Osteocyte (in vitro differentiated cells): ENCODE measurements at places on chromosomes 6 and 20. TPM values are rescaled to one million over a fixed set of nuclear protein-coding genes. Genes with fewer than 3 reads are reported as not detected.

SLC52A3 gene
- total RNA-seq = not detected in 2 replicates

MACROD2 gene
- 0.73 and 2.5 TPM in 2 replicates for total RNA-seq

ADGRF1 gene
- total RNA-seq = not detected in 2 replicates

CST1 gene
- total RNA-seq = not detected in 2 replicates

LPA gene
- total RNA-seq = not detected in 2 replicates

BPIFB2 gene
- not detected in 2 replicates for total RNA-seq

- no peak for DNase-seq
- H3K27me3 ChIP-seq = peaks cover 5% of the 10 kb centered on the region
- H3K4me1 ChIP-seq = no peaks in the 10 kb centered on the region
- H3K4me3 ChIP-seq = no peak within 1 kb of the TSS
Measured at GRCh38 chr6:29414588-29414987, at the start of gene OR12D1. Gene OR12D1, plus strand, starts transcription at chr6:29414928.

- H3K4me3 ChIP-seq = peak within 1 kb of the TSS; percentile 99
- no peak for DNase-seq
- H3K27me3 ChIP-seq = no peaks in the 10 kb centered on the region
- peaks cover 6% of the 10 kb centered on the region for H3K36me3 ChIP-seq
- H3K4me1 ChIP-seq = peaks cover 32% of the 10 kb centered on the region
- H3K27ac ChIP-seq = peak within 1 kb of the TSS; percentile 98
Measured at GRCh38 chr6:32151863-32152768, at the start of gene PRRT1. Gene PRRT1, minus strand, starts transcription at chr6:32151939. Its CDS starts 112 bp downstream, at chr6:32151827.

DNA sequence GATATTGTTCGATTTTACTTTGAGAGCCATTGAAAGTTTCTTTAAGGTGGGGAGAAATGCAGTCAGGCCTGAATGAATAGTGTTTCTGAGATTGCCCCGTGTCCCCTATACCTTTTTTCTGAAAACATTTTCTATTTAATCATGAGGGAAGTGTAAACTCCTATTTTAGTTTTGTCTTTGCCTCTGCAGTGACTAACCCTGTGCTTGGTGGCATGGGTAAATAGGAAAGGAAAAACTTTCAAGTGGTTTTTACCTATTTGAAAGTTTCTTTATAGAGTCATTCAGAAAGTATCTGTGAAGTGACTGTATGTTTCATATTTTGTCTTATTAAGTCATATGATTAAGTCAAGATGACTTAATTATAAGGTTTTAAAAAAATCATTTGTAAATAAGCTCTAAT, 14.5 kb downstream of the SNRNP48 start:
- H3K4me1 ChIP-seq = no peaks in the 10 kb centered on the region
- no peak overlapping the region for H3K27ac ChIP-seq
- no peaks in the 10 kb centered on the region for H3K27me3 ChIP-seq
- H3K4me3 ChIP-seq = no peak overlapping the region

DNA sequence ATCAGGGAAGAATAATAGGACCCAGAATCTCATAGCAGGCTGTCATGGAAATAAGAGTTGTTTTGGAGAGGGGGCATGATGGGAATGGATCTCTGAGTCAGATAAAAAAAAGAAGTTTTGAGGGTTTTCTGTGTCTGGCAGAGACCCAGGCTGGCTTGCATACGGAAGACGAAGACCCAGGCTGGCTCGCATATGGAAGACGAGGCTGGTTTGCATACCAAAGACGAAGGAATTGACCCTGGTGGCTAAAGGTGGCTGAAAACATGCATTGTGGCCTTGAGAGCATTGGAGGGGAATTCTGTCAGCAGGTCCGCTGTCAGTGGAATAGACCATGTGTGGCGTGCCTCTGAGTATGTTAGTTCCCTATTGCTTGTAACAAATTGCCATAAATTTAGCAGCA, 335.1 kb downstream of the BTBD3 start:
- H3K4me3 ChIP-seq = no peak overlapping the region
- no peak for DNase-seq
- H3K4me1 ChIP-seq = no peaks in the 10 kb centered on the region

- H3K36me3 ChIP-seq = peaks cover 1% of the 10 kb centered on the region
- no peaks in the 10 kb centered on the region for H3K27me3 ChIP-seq
- no peak for DNase-seq
- no peak overlapping the region for H3K27ac ChIP-seq
- no peaks in the 10 kb centered on the region for H3K4me1 ChIP-seq
Measured at GRCh38 chr6:161204866-161205557, 68.8 kb downstream of the AGPAT4 start.

DNA sequence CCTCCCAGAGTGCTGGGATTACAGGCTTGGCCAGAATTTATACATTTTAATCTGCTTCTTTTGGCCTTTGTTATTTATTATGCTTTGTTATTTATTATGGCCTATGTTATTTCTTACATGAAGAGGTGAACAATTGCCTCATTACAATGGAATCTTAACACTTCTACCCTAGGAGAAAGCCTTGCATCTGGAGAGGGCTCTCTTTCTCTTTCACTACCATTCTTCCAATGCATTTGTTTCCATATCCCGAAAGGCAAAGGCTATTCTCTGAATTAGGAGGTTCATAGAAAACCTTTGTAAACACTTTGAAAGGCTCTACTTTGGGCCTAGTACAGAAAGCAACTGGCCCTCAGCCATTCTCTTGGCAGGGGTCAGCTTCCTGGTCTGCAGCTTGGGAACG, 19.9 kb upstream of the DEK start:
- H3K4me1 ChIP-seq = peaks cover 16% of the 10 kb centered on the region
- no peak overlapping the region for H3K27ac ChIP-seq
- peaks cover 7% of the 10 kb centered on the region for H3K27me3 ChIP-seq
- DNase-seq = no peak

DNA sequence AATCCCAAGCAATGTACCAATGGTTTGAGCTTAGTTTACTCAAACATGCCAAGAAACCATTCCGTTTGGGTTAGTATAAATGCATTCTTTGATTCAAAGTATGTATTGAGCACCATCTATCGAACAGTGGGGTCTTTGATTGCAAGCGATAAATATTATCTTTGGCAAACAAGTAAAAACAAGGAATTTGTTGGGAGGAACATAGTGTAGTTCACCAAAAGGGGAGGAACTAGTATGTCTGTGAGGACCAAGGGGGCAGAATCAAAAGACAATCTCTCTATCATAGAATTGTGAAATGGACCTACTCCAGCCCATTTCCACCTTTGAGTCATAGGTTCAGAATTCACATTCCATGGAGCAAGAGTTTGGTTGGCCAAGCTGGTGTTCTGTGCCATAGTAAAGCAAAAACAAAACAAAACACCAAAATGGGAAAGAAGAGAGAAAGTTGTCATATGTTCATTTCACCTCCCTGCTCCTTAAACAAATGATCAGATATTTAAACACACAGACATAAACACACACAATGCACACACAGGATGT, 266.0 kb downstream of the TSHZ2 start:
- no peak overlapping the region for H3K27ac ChIP-seq
- DNase-seq = no peak
- no peaks in the 10 kb centered on the region for H3K36me3 ChIP-seq
- H3K27me3 ChIP-seq = no peaks in the 10 kb centered on the region
- H3K4me1 ChIP-seq = no peaks in the 10 kb centered on the region
- no peak overlapping the region for H3K4me3 ChIP-seq
